Activated CD8-positive, alpha-beta memory T cell treated with anti-CD3 and anti-CD28 coated beads, Interleukin-2, amount 10 ng/mL, durations not matched to agents 7 days and 5 days (primary cell): ENCODE measurements at places on chromosomes 1 and 21. TPM values are rescaled to one million over a fixed set of nuclear protein-coding genes. Genes with fewer than 3 reads are reported as not detected.

CFAP141 gene
- total RNA-seq, result not detected

MPC2 gene
- 59.3 TPM for total RNA-seq

S100A2 gene
- total RNA-seq, result 0.50 TPM

CYB5RL gene
- 14.5 TPM for total RNA-seq

RIMKLA gene
- 1.5 TPM for total RNA-seq

VASH2 gene
- 0.79 TPM for total RNA-seq

HSD3B1 gene
- not detected for total RNA-seq

SLC35F3 gene
- total RNA-seq, result 13.8 TPM

DISP3 gene
- 0.35 TPM for total RNA-seq

TMPRSS15 gene
- total RNA-seq, result not detected

GCSAML gene
- not detected for total RNA-seq
